ENCODE measurements at places on chromosomes 12 and 14. TPM values are rescaled to one million over a fixed set of nuclear protein-coding genes. Genes with fewer than 3 reads are reported as not detected.

Gene ITGA7
- 433 TPM for total RNA-seq

Gene ALG10
- total RNA-seq: 2.4 TPM

Gene KRT71
- total RNA-seq: not detected

Gene RPS29
- total RNA-seq: 1,050 TPM

Gene TESPA1
- total RNA-seq: not detected

Measured in psoas muscle (tissue), 8 donors.